ENCODE measurements at places on chromosomes 1 and 21.
A peak's percentile ranks its signal among the peaks of the same experiment; 100 is the strongest.

GRCh38 chr1:59039551-59039950 lies 255.7 kb upstream of the JUN start:
- no peak overlapping the region for H3K4me3 ChIP-seq
- no peaks in the 10 kb centered on the region for H3K36me3 ChIP-seq
- no peak for DNase-seq

DNA sequence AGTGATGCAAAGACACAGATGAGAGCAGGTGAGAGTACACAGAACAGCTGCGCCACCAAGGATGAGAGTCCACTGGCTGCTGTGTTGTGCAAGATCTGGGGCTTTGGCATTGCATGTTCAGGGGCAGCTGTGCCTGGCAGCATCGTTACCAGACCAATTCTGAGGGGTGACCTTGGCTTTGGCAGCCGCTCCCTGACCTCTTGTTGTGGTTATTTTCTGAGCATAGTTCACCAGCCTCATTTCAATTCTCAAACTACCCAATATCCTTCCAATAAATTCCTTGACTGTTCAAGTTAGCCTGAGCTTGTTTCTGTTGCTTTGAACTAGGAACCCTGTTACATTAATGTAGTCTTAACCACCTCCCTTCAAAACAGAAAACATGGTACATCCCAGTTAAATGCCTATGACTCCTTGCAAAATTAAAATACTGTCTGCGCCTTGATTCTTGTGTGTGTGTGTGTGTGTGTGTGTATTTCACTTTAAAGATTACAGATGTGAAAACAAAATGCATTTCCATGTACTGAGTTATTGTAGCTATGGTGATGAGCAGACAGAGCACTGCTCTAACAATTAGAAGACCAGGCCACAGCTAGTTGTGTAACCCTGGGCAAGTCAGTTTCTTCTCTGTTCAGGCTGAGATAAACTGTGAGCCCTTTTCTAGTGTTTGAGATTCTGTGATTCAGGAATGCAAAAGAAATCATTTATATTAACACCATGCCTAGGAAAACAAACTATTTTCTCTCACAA lies 106.3 kb upstream of the GUCA2B start:
- no peak overlapping the region for H3K27ac ChIP-seq
- H3K4me3 ChIP-seq: no peak overlapping the region
- DNase-seq: no peak
- no peaks in the 10 kb centered on the region for H3K4me1 ChIP-seq
- no peaks in the 10 kb centered on the region for H3K36me3 ChIP-seq

- H3K4me1 ChIP-seq: peaks cover 16% of the 10 kb centered on the region
- no peak overlapping the region for H3K27ac ChIP-seq
- no peak overlapping the region for H3K4me3 ChIP-seq
- no peaks in the 10 kb centered on the region for H3K27me3 ChIP-seq
- H3K36me3 ChIP-seq: no peaks in the 10 kb centered on the region
- no peak for DNase-seq
These were observed 1.7 kb downstream of the ZBTB18 start for GRCh38 chr1:244052728-244053312.

GRCh38 chr1:7491109-7491817 lies 279.8 kb upstream of the VAMP3 start:
- DNase-seq: no peak
- H3K4me1 ChIP-seq: peaks cover 32% of the 10 kb centered on the region
- H3K27ac ChIP-seq: peak overlapping the region; percentile 62
- H3K27me3 ChIP-seq: no peaks in the 10 kb centered on the region

DNA sequence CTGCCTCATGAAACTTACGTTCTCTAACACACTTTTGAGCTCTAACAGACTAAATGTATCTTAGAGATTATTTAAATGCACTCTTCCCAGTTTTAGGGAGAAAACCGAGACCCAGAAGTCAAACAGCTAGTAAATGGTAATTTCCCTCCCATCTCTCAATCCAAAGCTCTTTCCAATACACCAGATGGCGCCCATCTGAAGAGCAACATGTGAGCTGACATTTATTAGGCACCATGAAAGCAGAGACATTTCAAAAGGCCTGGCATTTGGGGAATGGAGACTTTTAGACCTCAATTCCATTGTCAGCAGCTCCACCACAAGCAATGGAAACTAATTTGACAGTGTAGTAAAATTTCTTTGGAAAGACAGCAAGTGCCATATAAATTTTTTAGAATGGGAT lies 191.4 kb downstream of the DAB1 start:
- H3K27ac ChIP-seq: no peak overlapping the region
- H3K4me1 ChIP-seq: peaks cover 3% of the 10 kb centered on the region
- H3K4me3 ChIP-seq: no peak overlapping the region
- no peak for DNase-seq

GRCh38 chr1:2405588-2406295 lies 6.6 kb downstream of the PEX10 start:
- no peak for DNase-seq
- H3K27me3 ChIP-seq: no peaks in the 10 kb centered on the region
- H3K36me3 ChIP-seq: peaks cover 3% of the 10 kb centered on the region
- H3K27ac ChIP-seq: no peak overlapping the region
- H3K4me3 ChIP-seq: no peak overlapping the region
- no peaks in the 10 kb centered on the region for H3K4me1 ChIP-seq

GRCh38 chr1:205274041-205274691 lies 46.4 kb downstream of the TMCC2 start:
- H3K27ac ChIP-seq: peak overlapping the region; percentile 34
- H3K4me3 ChIP-seq: no peak overlapping the region
- no peak for DNase-seq
